ENCODE measurements at places on chromosomes 16 and 17.
A peak's percentile ranks its signal among the peaks of the same experiment; 100 is the strongest.

DNA sequence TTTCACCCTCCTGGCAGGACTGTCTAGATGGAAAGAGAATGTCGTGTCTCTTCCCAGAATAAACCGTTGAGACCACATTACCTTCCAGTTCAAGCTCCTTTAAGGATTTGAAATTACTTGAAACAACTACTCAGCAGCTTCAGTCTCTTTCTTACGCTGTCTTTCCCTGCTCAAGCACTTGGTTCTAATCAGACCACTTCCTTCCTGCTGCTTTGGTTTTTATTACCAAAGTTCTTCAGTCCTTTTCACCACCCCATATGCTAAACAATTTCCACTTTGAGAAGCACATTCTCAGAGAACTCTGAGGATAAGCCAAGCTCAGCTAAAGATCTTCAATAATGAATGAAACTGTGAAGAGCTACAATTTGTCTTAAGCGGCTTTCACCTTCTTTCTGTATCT, 105.4 kb downstream of the STX8 start:
- DNase-seq = no peak

GRCh38 chr17:3693829-3694231, 2.1 kb downstream of the P2RX5 start:
- no peak for DNase-seq

GRCh38 chr17:2175294-2175628, 120.4 kb downstream of the HIC1 start:
- DNase-seq = no peak

- no peak for DNase-seq
Observed at GRCh38 chr17:43823350-43824084, 9.4 kb downstream of the MPP3 start.

- no peak for DNase-seq
Observed at GRCh38 chr16:16001596-16002255, 52.3 kb downstream of the ABCC1 start.

DNA sequence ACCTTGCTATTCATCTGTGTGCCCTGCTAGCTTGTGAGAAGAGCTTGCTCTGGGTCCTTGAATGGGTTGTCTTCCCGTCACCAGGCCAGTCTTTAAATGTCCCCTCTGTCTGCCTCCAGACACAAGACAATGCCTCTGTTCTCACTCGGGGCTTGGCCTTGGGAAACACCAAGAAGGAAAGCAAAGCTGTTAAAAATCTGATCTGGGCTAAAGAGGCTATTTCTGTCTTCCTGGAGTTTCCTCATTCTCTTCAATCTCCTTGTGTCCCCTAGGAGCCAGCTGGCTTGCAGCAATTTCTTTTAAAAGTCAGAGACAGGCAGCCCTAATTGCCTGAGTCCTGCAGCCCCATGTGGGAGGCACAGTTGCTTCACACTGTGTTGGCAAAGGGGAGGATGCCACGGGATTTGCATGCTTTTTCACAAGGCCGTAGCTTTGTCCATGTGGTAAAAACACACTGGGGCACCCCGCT, 2.5 kb downstream of the DNAI2 start:
- DNase-seq = no peak

DNA sequence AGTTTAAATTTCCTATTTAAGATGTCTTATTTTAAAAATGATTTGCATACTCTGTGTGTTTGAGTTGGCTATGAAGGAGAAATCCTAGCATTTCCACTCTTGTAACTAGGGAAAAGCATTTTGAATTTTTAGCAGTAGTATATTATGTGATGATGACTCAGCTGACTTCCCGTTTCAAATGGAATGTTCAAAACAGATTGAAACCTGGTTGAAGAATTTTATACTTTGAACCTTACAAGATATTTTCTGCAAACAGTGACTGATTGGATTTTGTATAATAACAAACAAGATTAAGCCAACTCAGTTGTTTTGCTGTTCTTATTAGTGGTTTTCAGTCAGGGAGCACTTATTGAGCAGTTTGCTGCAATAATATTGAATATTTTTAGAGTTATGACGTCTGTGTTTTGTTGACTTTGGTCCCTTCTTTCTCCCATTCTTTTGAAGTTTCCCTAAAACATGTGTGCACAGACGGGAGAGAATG, 8.0 kb downstream of the TNRC6A start:
- DNase-seq = peak; percentile 53

DNA sequence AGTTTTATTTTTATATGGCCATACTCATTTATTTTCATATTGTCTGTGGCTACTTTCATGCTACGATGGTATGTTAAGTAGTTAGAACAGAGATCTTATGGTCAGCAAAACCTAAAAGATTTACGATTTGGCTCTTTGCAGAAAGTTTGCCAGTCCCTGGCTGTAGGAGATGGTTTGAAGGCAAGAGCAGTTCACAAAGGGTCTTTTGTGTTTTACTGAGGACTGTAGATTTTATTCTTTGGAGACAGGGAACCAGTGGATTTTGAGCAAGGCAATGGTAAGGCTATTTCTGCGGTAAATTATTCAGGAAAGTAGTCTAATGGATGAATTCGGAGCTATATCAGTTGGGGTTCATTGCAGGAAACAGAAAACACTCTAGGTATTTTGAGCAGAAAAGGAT, 90.7 kb downstream of the WWP2 start:
- no peak for DNase-seq

DNA sequence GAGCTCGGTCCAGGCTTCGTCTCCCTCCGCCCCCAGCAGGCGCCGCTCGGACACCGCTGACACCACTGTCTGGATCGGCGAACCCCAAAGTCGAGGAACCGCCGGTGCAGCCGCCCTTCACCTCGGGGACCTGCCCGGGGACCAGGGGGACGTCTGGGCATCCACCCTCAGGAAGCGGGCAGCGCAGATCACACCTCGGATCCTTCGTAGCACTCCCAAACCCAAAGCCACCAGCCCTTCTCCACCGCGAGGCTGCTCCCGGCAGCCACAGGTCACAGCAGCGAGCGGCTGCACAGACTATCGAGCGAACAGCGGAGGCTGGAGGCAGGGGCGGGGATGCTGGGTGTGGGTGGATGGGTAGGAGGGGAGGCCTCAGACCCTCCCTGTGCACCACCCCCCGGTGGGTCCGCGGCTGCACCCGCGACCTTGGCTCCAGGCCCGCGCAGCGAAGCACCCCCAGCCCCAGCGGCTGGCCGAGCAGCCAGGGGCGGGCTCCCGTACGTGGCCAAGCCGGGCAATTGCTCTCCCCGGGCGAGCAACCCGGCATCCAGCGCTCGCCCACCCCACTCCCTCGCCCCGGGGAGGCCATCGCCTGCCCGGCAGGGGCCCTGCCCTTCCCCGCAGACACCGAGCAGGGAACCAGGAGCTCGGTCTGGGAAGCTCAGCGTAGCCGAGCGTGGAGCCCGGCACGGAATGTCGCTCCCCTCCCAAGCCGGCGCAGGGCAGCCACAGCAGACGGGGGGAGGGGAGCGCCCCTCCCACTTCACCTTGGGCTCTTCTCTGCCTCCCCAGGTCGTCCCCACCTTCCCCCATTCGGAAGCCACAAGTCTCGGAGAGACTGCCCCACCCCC, 1.0 kb downstream of the SDK2 start:
- no peak for DNase-seq

GRCh38 chr17:42129109-42129837, 6.7 kb downstream of the HSPB9 start:
- no peak for DNase-seq

DNA sequence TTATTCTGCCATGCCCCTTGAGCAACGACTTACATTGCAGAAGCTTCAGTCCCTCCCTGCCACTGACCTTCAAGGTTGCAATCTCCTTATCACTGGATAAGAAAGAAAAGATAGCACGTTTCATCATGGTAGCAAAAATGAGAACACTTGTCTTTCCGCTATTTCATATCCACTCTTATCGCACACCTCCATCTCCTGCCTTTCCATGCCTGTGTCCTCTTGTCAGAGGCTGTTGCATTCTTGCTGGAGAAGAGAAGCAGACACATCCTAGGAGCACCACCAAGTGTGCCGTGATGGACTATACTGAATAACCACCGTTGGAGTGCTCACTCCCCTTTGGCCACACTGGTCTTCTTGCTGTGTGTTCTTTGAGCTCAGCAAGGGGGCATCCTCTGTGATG, 230.6 kb upstream of the IRX3 start:
- DNase-seq = no peak

DNA sequence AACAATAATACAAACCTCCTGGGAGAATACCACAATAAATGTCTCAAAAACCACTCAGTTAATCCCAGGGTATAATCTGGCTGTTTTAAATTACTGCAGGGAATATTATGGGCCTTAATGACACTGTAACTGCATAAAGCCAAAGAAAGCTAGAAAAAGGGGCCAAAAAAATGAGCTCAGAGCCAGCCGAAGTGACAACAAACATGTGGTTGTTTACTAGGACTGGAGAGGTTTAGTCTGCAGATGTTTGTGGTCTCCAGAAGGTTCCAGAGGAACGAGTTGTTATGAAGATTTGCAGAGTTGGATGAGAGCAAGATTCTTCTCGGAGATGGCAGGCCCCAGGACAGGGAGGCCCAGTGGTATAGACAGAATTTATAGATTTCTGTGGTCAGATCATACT, 97.1 kb upstream of the AKTIP start:
- DNase-seq = no peak
